ENCODE measurements at places on chromosomes 6 and 20. TPM values are rescaled to one million over a fixed set of nuclear protein-coding genes. Genes with fewer than 3 reads are reported as not detected.

Gene CALHM6
- polyA plus RNA-seq, result 12.0 TPM

Gene FAM217A
- polyA plus RNA-seq, result not detected

Gene NT5DC1
- polyA plus RNA-seq, result 1.3 TPM

Gene OTOR
- polyA plus RNA-seq, result not detected

Gene CSE1L
- 74.7 TPM for polyA plus RNA-seq

Gene CDH22
- 2.5 TPM for polyA plus RNA-seq

Gene BMP7
- 3.6 TPM for polyA plus RNA-seq

Gene C6orf118
- 5.2 TPM for polyA plus RNA-seq

Gene COX4I2
- not detected for polyA plus RNA-seq

Gene ANKRD6
- polyA plus RNA-seq, result 43.5 TPM

Gene ADTRP
- polyA plus RNA-seq, result not detected

Gene SOX18
- polyA plus RNA-seq, result 0.12 TPM

Gene MROH8
- polyA plus RNA-seq, result 2.5 TPM

Gene RGS17
- 44.9 TPM for polyA plus RNA-seq

Gene IL17A
- polyA plus RNA-seq, result not detected

Gene SLC22A2
- polyA plus RNA-seq, result not detected

Gene DCDC2
- polyA plus RNA-seq, result 0.57 TPM

Gene CLPSL1
- not detected for polyA plus RNA-seq

Gene TEAD3
- 0.10 TPM for polyA plus RNA-seq

Gene NMBR
- polyA plus RNA-seq, result not detected

Gene RIMS4
- polyA plus RNA-seq, result 40.6 TPM

Gene LY6G5C
- polyA plus RNA-seq, result 13.4 TPM

Gene UQCC2
- 109 TPM for polyA plus RNA-seq

Gene FABP7
- polyA plus RNA-seq, result 27.7 TPM

Gene MEP1A
- not detected for polyA plus RNA-seq

Gene LPA
- not detected for polyA plus RNA-seq

Gene WFDC12
- not detected for polyA plus RNA-seq

Gene ZNF341
- 2.6 TPM for polyA plus RNA-seq

Gene GJE1
- polyA plus RNA-seq, result not detected

Gene CST5
- not detected for polyA plus RNA-seq

Gene CTAGE9
- not detected for polyA plus RNA-seq

Gene SLPI
- polyA plus RNA-seq, result not detected

Gene PI3
- polyA plus RNA-seq, result not detected
